ENCODE measurements at places on chromosomes 3 and 15.

DNA sequence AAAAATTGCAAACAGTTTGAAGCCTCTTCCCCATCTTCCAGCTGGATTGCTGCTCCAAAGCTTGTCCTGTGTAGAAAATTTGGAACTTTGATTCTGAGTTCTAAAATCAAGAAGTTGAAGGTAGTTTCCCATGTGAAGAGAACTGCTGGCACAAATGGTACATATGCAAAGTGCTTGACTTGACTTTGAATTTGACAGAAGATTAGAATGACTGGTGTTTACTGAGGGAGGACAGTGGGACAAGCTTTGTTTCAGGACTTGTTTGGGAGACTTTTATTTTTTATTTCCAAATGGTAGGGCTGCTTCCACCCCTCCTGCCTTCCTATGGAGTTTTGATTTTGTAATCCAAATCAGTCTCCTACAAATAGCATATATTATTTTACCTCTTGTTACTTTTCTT lies 7.4 kb downstream of the ZFAND6 start:
- no peak for DNase-seq

DNA sequence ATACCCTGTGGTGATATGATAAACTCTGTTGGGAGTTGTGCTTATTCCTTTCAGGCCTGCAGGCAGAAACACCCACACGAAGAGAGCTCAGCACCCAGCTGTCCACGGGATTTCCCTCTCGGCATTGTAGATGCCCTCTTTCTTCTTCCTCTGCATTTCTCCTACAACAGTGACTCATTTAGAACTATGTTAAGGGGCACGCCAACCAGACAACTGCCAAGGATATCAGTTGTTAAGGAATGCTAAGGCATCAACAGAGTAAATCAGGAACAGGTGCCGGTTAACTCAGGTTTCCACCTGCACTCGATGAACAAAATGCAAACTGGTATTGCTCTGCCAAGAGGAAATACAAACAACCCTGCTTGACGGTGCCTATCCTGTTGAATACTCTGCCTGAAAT lies 270.0 kb upstream of the PEX5L start:
- DNase-seq, result peak; percentile 42

- DNase-seq, result no peak
These were observed 491.9 kb downstream of the NTRK3 start for GRCh38 chr15:87764461-87765240.

DNA sequence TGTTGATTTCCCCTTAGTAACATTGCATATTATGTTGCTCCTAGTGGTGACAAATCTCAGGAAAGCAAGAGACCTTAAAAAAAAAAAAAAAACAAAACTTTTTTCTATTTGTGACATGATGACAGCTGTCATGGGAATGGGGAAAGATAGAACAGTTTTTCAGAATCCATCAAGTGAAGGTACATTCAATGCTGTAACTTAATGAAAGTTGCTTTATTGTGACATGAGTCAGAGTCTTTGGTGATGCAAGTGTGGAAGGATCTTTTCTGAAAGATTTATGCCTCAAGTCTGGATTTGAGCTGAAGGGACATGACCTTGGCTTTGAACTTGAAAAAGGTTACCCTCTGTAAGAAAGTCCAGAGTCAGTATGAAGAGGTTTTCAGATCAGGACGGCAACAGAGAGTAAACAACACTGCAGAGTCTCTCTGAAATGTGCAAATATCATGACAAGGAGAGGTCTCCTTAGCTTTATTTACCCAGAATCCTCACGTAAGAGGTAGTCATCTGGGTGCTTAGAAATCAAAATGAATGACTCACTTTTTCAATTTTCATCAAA lies 424.7 kb downstream of the CNTN4 start:
- no peak for DNase-seq

GRCh38 chr3:188539631-188540194 lies 385.8 kb downstream of the LPP start:
- no peak for DNase-seq

- no peak for DNase-seq
These were observed 97.8 kb downstream of the GTPBP8 start for GRCh38 chr3:113088616-113089015.

DNA sequence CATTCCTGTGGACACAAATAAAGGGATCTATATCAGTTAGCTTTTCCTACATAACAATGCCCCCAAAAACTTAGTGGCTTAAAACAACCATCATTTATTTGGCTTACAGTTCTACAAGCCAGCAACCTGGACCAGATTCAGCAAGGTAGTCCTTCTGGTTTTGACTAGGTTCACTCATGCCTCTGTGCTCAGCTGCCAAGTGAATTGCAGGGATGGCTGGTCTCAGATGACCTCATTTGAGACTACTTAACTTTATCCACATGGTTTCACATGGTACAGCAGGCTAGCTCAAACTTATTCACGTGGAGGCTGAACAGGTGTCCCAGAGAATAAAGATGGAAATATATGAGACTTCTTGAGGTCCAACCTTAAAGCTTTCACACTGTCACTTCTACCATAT lies 119.3 kb upstream of the BFSP2 start:
- DNase-seq, result no peak

- no peak for DNase-seq
These were observed 19.3 kb downstream of the SLC51A start for GRCh38 chr3:196235452-196236122.

DNA sequence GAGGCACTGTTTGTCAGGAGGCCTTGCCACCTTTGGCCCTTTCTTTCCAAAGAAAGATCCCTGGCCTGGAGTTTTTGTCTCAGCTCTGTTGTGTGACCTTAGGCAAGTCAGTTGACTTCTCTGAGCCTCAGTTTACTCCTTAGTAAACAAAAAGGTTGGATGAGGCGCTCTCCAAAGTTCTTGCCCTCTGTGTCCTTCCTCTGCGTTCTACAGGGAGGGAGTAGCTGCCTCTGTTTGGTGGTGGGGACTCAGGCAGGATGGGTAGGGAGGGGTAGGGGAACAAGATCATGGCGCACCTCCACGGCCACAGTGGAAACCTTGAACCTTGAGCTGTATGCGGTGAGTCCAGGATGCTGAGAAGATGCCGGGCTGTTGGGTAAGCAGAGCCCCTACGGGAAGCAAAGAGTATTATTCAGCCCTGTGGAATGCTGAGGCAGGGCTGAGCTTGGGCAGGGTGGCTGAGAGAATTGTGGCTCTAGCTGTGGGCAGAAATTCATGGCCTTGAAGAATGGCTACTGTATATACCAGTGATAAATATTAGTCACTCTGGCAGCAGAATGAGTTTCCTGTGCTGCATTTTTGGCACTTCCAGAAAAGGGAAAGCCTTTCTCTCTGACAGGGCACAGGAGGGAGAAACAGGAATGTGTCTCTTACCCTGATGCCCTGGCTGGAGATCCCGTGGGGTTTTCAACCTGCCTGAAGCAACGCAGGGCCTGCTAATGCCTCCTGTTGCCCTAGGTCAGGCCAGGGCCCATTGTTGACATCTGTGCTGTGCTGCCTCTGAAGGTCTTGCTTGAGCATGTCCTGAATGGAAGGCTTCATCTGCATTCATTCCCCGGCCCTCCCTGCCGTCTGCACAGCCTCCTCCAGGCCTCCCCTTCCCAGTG lies 39.9 kb downstream of the SMAD3 start:
- no peak for DNase-seq

DNA sequence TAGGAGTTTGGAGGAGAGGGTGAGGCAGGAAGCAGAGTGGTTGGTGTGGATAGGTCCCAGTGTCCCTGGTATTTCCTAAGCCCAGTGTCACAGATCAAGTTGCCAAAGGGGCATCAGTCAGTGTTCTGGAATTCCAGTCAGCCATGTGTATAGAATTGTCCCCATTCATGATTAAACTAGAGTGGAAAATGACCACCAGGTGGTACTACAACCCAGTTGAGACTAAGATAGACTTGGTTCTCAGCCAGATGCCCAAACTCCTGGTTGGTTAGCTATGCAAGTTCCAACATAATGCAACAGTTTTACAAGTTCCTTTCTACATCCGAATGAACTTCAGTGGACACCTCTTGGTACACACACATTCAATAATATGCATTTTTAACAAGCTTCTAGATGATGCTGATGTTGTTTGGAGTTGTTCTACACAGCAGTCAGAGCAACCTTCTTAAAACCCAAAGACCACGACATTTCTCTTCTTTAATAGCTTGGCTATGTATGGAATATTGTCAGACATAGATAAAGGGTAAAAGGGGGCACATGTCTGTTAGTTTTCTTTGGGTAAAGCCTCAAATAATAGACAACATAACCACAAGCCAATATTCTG lies 8.4 kb upstream of the ATR start:
- no peak for DNase-seq

DNA sequence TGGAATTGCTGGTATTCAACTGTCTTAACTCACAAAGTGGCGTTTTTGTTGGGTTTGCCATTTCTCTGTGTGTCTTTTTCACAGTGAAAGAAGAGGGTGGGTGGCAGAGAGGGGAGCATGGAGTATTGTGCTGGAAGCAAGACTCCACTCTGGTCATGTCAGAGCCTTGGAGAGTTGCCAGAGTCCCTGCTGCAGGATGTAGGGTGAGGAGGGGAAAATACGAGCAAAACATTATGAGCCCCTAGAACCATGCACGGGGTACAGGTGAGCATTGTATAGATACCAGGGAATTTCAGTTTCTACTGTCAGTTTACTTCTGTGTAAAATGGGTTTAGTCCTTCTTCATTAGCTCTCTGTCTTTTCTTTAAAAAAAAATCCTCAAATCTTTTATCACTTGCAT lies 249.9 kb downstream of the CACNA2D3 start:
- no peak for DNase-seq

- no peak for DNase-seq
These were observed 209.8 kb upstream of the RBMS3 start for GRCh38 chr3:29070959-29071634.

GRCh38 chr3:189588475-189589178 lies 42.6 kb upstream of the TP63 start:
- no peak for DNase-seq

GRCh38 chr15:63992300-63992699 lies 54.0 kb downstream of the DAPK2 start:
- DNase-seq, result no peak

Data from SK-N-MC (cell line).